CD4-positive, alpha-beta T cell treated with Interleukin-2 at 100 ng/mL for 4 hours (primary cell): ENCODE measurements at places on chromosomes 7 and 10.

DNA sequence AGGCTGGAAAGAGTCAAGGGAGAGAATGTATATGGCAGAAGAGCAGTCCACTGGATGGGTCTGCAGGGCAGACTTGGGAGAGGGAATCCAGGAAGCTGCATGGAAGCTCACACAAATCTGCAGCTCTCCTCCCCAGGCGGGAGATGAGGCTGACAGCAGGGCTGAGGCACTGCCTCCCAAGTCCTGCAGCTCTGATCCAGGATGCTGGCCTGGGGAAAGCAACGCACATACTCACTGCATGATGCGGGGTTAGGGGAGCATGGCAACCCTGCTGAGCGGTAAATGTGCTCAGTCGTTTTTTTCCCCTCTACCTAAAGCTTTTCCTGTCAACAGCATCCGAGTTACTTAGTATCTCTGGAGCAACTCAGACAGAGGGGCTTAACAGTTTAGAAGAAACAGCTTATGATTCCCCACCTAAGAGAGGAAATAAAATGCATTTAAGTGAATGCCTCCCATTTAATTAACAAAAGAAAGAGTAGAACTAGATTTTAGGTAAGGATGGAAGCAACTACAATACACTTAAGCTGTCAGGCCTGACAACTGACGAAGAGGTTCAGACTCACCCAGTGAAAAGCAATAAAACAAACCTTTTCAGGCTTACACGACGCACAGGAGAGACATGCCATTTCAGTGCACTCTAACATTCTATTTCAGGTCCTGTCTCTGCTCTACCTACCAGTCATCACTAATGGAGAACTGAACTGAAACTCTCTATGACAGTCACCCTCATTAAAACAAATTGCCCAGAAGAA lies 37.0 kb downstream of the CHCHD3 start:
- DNase-seq = no peak

DNA sequence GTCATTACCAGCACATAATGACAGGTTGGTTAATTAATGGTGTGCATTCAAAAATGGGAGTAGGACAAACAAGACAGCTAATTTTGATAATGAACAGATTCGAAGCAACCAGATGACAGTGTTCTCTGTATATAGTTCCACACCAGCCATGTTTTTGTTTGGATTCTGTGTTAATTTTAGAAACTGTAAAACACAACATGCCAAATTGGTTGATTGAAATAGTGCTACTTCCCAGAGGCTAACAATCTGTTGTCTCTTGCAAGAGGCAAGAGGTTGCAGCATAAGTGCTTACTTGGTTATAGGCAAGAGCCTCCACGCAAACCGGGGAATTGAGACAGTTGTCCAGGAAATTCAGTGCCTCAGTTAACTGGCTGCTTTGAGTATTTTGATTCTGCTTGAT lies 170.2 kb upstream of the HABP2 start:
- DNase-seq = no peak

- DNase-seq = no peak
Observed at GRCh38 chr7:123715799-123716198, 33.0 kb downstream of the WASL start.

- DNase-seq = no peak
Observed at GRCh38 chr7:131385039-131385605, 57.4 kb downstream of the MKLN1 start.

DNA sequence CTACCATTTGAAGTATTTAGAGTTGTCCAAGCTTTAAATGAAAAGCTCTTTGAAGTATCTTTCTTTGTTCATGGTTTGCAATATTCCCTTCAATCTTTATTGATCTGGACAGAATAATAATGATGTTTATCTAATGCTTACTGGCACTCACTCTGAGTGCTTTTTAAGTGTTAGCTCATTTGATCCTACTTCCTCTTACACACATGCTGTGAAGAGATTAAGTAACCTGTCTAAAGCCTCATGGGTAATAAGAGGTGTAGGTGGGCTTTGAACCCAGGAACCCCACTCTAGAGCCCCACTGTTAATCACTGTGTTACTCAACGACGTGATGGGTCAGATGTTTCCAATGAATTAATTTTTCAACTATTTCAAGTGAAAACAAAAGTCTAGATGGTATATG lies 31.1 kb upstream of the ADD3 start:
- DNase-seq = no peak

DNA sequence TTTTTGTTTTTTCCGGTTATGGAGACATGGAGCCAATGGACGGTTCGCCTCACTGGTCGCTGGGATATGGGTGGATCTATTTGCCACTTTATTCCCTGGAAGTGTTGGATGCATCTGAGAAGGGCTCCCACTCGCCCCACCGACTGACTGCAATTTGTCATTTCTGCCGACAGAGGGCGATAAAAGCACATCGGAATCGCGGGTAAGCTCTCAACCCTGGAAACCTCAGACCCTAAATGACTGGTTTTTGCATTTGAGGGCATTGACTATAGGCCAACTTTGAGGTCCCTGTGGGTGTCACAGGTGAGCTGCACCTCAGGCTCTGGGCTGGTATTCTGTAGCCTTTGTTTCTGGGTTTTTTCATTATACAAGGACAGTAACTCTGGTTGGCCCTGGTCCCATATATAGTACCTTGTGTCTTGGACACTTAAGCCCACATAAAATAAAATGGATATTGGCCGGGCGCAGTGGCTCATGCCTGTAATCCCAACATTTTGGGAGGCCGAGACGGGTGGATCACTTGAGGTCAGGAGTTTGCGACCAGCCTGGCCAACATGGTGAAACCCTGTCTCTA lies 11.9 kb upstream of the OPALIN start:
- DNase-seq = peak; percentile 57

GRCh38 chr7:69318794-69319193 lies 279.5 kb upstream of the AUTS2 start:
- no peak for DNase-seq

DNA sequence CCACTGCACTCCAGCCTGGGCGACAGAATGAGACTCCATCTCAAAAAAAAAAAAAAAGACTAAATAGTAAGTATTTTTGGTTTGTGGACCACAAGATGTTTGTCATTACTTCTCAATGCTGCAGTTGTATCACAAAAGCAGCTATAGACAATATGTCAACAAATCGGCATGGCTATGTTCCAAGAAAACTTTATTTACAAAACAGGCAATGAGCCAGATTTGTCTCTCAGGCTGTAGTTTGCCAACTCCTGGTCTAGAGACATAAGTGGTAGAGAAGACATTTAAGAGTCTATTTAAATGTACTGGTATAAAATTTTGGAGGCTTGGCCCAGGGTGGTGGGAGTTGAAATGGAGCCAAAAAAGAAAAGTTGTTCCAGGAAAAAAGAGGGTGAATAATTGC lies 185.8 kb downstream of the SORCS1 start:
- no peak for DNase-seq

GRCh38 chr7:106255246-106255645 lies 29.5 kb downstream of the NAMPT start:
- no peak for DNase-seq

GRCh38 chr10:55500931-55501559 lies 700.0 kb upstream of the PCDH15 start:
- no peak for DNase-seq

- DNase-seq = no peak
Observed at GRCh38 chr10:78584266-78584665, 484.5 kb upstream of the ZMIZ1 start.

DNA sequence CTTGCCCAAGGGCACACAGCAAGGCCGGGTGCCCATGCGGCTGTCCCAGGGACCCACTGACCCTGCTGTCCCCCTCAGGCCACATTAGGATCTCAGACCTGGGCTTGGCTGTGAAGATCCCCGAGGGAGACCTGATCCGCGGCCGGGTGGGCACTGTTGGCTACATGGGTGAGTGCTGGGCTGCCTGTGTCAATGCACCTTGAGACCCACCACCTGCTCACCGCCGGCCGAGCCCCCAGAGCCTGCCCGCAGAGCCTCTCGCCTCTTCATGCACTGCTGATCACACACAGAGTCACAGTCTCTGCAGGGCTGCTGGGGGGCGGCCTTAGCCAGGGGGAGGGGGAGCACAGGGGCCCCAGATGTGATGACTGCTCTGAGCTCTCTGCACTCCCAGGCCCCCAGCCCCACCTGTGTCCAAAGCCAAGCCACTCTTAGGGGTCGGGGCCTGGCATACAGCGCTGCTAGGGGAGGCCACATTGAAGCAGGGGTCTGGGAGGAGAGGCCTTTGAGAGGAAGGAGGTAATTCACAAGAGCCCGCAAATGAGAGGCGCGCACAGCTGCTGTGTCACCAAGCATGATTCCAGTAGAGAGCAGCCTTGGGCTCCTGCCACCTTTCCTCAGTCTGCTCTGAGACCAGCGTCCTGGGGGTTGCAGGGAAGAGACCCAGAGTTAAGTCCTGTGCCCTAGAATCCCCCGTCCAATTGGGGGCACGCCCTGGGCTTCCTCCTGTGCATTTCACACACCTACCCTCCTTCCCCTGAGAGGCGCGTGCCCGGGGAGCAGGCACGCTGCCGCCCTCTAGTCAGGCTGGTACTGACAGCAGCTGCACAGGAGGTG lies 100.4 kb downstream of the RGS10 start:
- no peak for DNase-seq

GRCh38 chr10:18164748-18165361 lies 24.6 kb downstream of the CACNB2 start:
- DNase-seq = no peak

DNA sequence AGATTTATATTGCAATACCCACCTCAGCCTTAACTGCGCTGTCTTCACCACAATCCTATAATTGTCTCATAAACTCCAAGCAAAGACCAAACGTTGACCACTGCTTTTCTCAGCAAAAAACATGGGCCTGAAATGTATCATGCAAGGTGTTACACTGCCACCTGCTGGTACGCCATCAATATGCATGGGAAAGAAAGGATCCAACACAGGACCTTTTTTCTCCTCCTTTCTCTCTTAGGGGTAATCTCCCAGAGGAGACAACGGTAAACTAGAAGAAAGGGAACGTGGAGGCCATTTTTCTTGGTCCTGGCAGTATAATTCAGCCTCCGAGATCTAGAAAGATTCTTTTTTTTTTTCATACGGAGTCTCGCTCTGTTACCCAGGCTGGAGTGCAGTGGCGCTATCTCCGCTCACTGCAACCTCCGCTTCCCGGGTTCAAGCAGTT lies 79.1 kb upstream of the MPP7 start:
- peak; percentile 92 for DNase-seq

GRCh38 chr7:158602905-158603772 lies 15.5 kb upstream of the PTPRN2 start:
- DNase-seq = no peak

DNA sequence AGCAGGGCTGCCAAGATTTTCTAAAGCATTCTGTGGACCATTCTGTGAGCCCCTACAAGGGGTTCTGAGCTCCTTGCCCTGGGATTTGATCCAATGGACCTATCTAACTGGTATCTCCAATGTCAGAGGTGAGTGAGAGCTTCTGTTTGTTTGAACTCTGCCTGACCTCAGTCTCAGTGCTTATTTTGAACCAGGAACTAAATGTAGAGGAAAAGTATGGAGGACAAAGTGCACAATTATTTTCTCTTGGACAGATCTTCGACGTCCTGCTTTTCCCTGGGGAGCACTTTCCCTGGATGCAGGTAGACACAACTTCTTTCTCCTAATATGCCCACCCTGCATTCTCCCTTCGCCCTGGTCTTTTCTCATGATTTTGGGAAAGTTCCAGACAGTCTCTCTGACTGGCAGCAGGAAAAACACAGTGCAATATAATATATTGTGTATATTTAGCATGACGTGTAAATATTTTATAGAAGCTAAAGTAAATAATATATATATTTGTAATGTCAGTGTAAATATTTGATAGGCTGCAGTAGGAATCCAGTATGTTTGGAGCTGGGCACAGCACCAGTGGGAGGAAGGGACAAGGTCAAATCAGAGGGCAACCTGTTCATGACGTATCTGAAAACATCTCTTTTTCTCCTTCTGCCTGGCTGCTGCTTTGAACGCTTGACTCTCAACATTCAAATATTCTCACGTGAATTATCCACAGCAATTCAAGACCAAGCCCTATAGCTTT lies 184.0 kb upstream of the LYZL1 start:
- DNase-seq = no peak

GRCh38 chr7:495761-496321 lies 23.8 kb downstream of the PDGFA start:
- no peak for DNase-seq
